ENCODE measurements at places on chromosomes 1 and 21.

- DNase-seq, result no peak
Observed at GRCh38 chr1:98884864-98885263, 119.8 kb downstream of the PLPPR5 start.

DNA sequence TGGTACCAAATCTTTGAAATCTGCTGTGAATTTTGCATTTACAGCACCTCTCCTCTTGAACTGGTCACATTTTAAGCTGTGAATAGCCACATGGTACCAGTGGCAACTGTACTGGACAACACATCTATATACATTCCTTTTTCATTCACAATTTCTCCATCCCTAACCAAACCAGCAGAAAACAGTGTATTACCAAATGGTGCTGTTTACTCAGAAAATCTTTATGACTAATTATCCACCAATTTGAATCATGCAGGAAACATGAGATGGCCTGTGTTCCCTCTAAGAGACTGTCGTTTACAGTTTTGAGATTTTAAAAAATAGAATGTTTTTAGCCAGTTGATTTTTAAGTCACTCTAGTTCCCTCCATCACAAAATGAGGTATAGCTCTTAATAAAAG is 17.6 kb upstream of the CCT8 start:
- no peak for DNase-seq

DNA sequence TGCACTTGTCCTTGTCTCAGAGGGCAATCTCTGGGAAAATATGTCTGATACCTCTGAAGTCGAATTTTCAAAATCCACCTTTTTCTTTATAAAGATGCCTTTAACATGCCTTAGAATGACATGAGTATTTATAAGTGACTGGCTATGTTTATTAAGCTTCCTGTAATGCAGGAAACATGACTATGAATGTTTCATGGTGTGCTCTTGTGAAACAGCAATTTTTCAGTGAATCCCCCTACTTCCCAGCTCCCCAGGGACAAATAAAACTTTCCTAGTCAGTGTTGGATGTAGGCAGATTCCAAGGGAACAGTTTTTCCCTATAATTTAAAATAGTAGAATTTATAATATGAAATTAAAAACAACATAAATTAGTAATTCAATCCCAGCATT is 437.0 kb downstream of the LMO4 start:
- DNase-seq, result no peak

- peak; percentile 9 for DNase-seq
Observed at GRCh38 chr1:118223426-118223825, 38.4 kb upstream of the SPAG17 start.

GRCh38 chr1:110286564-110286963 is 52.6 kb upstream of the RBM15 start:
- no peak for DNase-seq

DNA sequence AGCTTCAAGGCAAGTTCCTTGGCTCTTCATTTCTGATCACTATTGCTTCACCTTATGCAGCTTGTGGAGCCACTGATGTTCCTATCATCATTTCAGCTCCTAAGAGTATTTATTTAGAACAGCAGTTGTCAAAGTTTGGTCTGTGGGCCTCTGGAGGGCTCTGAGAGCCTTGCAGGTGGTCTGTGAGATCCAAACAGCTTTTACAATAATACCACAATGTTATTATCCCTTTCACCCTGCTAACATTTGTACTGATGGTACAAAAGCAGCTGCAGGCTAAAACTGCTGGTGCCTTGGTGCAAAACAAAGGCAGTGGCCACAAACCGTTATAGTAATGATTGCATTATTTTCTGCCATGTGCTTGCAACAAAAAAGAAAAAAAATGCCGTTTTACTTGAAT is 33.8 kb downstream of the PATJ start:
- no peak for DNase-seq

DNA sequence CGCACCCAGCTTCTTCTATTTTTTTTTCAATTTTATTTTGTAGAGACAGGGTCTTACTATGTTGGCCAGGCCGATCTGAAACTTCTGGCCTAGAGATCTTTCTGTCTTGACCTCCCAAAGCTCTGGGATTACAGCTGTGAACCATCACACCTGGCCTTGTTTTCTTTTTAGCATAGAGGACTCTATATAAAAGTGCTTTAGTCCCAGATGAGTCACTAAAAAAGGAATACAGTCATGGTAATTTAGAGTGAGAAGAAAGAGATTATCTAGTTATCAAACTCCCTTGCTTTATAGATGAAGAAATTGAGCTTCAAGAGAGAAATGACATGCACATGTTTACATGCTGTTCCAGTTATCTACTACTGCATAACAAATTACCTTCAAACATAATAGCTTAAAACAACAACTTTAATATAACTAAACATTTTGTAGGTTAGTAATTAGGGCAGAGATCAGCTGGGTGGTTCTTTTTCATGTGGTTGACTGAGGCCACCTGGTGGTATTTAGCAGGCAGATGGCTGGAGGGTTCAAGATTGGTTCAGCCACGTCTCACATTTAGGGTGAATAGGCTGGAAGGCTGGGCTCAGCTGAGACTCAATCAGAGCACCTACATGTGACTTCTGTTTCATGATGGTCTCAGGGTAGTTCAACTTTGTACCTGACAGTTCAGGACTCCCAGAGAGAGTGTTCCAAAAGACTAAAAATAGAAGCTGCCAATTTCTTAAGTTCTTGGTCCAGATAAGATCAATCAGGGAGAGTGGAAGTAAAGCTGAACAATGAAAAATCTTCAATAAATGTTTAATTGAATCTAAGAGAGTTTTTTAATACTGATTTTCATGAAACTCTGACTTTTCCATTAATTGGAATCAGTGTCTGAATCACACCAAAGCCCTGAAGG is 16.9 kb upstream of the MTF2 start:
- peak; percentile 78 for DNase-seq

GRCh38 chr21:27221077-27221476 is 254.2 kb upstream of the ADAMTS5 start:
- DNase-seq, result no peak

- peak; percentile 59 for DNase-seq
Observed at GRCh38 chr1:153386500-153386901, 4.4 kb downstream of the S100A8 start.

GRCh38 chr1:241596633-241597032 is 43.5 kb downstream of the CHML start:
- DNase-seq, result no peak

- DNase-seq, result peak; percentile 56
Observed at GRCh38 chr1:55195521-55196233, 19.5 kb downstream of the USP24 start.

DNA sequence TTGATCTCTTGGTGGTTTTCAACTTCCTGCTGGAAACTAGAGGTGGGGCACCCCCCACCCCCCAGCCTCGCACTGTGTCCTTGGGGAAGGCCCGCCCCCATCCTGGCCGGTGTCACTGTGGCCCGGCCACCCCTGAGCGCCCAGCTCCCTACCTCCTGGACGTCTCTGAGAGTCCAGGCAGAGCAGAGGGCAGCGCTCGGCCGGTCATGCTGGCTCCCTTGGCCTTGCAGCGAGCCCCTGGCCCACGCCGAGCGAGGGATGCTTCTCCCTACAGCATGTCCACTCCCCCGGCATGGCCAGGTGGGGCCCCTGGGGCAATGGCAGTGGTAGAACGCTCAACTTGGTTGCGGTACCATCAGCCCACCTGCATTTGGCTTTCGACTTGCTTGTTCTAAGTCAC is 28.7 kb upstream of the TRAPPC10 start:
- DNase-seq, result no peak

DNA sequence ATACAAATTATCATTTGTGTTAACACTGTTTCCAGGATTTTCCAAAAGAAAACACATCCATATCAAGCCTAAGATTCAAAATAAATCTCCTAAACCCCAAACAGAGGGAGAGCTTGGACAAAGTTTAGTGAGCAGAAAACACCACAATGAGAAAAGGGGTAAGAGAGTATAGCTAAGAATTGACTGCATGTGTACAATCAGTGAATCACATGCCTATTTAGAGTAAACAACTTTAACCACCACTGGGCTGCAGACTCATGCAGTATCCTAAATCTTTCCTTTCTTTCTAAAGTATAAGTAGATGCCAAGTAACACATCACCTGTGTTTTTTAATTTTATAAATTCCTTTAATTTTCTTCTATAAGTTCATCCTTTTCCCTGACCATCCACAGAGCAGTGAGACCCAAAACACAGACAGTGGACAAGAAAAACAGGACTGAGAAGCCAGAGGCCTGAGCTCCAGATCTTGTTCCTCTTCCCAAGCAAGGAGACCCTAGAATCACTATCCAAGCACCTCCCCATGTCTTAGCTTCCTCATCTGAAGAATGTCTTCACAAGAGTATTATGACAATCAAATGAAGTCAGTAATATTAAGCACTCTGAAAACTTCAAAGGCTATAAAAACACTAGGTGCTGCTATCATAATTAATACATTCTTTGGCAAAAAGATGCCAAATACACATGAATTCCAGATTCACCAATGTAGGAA is 93.1 kb downstream of the VAV3 start:
- no peak for DNase-seq

GRCh38 chr1:153679337-153680119 is 1.0 kb downstream of the NPR1 start:
- DNase-seq, result peak; percentile 47

DNA sequence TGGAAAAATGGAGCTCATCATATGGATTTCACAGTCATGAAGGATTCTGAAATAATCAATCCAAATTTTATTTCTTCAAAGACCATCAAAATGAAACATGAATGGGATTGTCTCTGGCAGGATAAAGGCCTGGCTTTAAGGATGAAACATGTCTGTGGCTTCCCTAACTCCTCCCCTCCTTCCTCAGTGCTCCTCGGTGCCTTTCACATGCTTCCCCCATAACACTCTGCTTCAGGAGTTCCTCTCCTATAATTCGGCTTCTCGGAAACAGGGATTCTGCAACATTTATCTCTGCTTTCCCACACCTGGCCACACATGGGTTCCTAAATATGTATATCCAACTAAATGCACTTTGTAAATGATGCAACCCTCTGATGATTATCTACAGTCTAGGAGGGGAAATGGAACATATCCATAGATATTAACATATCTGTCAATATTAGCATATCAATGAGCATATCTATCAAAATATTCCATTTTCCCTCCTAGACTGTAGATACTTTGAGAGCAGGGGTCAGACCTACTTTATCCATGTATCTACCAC is 153.8 kb downstream of the PLPP3 start:
- DNase-seq, result no peak

DNA sequence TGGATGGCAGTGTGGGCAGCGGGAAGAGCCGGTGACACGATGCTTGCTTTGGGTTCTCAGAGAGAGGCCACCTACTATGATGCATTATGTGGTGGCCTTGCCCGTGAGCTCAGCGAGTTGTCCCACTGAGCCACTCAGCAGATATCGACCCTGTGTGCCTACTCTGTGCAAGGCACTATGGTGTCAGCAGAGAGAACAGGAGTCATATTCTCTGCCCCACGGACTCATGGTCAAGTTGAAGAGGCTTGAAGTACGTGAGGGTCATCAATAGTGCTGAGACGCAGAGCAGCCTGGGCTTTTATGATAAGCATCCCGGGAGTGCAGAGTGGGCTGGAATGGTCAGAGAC is 466.2 kb downstream of the CAMTA1 start:
- DNase-seq, result no peak

DNA sequence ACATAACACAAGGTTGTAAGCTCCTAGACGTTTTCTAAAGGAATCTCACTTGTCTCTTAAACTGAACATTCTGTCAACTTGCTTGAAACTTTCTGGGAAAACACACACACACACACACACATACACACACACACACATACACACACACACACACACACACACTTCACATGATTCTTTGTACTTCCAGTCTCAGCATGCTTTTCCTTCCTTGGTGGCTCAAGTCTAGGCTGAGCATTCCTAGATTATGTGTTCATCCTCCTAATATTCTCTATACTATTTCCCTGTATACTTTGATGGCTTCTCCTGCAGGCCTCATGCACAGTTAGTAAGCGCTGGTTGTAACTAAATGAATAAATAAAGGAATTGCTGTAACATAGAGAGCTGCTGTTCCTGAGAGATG is 372.1 kb downstream of the PTPRC start:
- no peak for DNase-seq

DNA sequence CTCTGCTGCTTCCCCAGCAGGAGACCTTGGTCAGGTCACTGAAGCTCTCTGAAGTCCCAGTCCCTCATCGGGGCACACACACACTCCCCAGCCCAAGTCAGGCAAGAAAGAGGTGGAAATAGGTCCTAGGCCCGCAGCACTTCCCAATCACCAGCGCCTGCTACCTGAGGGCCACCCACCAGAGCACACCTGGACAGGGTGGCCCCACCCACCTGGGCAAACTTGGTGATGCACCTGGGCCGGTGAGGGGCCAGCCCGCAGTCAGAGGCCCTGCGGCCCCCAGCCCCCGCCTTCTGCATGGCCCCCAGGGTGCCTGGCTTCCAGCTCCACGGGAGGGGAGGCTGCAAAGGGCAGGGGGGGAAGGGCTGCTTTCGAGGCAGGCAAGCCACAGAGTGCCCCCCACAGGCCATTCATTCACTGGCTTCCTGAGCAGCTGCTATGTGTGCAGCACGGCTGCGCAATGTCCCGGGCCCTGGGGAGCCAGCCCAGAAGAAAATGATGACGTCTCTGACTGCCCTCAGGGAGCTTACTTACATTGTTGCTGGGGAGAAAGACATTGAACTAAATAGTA is 4.7 kb downstream of the SH2D5 start:
- DNase-seq, result peak; percentile 50

DNA sequence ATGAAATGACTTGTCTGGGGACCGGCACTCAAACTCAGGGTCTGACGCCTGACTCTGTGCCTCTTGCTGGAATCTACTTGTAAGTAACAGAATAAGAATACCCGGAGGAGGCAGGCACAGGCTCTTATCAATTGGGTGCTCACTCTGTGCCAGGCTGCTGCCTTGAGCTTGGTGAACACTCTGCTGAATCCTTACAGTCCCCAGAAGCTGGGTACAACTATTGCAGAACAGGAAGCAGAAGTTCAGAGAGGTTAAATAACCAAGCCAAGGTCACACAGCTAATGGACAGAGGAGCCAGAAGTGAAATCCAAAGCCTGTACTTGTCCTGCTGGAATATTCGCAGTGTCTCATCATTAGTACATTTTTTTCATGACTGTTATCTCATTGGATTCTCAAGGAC is 86.0 kb downstream of the EPHB2 start:
- no peak for DNase-seq

GRCh38 chr1:29393451-29393826 is 157.1 kb downstream of the PTPRU start:
- DNase-seq, result no peak

DNA sequence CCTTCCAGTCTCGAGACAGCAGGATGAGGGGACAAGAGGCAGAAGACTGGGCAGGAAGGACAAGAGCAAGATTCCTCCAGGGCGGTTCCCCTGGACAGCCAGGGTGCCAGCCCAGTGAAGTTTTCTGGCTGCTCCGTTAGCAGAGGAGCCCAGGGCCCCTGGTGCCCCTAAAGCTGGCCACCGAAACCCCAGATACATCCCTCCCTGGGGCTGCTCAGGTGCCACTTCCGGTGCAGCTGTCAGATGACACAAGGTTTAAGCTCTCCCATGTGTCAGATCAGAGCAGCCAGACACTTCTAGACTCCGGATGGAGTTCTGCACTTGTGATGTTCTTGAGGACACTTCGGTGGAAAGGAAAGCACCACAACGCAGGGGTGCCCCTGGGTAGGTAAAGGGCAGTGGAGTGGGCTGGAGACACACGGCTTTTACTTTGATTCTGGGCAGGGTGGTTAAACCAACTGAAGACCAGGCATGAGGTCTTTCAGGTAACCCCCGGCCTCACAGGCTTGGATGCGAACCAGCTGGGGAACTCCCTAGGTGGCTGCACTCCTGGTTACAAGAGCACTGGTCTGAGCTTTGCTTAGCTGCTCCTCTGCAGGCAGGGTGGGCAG is 85.7 kb downstream of the ITPKB start:
- no peak for DNase-seq

- peak; percentile 88 for DNase-seq
Observed at GRCh38 chr1:116573431-116574095, 2.7 kb upstream of the CD58 start.
